ENCODE measurements at places on chromosomes 5 and 9.

- DNase-seq = no peak
Measured at GRCh38 chr5:54848581-54848980, 136.8 kb downstream of the ESM1 start.

- no peak for DNase-seq
Measured at GRCh38 chr5:73066466-73066865, 53.9 kb upstream of the TMEM171 start.

DNA sequence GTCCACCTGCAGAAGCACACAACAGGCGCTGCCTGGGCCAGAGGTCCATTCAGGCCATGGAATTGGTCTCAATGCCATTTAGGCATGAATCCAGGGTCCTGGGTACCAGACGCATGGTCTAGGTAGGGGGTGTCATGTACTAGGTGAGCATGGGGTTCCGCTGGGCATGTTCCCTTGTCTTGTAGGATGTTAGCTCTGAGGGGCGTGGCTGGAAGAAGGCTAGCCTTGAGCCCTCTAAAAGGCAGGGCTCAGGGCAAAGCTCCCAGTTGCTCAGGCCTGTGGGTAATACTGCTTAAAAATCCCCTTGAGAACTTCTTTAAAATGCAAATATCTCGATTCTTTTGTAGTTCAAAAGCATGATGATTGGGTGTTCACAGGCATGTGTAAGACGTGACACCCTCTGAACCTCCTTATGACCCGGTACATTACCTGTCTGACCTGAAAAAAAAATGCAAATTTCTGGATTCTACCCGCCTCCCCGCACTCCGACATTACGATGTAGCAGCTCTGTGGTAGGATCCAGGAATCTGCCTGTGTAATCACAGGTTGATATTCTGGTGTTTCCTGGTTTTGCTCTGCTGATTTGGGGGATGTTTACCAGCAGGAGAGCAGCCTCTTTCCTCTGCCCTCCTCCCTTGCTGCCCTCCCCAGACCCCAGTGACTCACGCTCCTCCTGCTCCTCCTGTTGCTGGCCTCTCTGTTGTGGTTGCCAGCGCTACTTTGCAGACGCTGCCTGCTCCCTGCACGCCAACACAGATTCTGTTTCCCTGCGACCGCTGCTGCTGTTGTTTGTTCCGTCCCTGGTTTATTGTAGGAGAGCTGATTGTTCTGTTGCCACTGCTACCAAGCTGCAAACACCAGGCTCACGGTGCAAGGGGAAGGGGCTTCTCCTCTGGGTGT lies 5.7 kb downstream of the TMC1 start:
- peak; percentile 17 for DNase-seq

GRCh38 chr9:26802921-26803320 lies 89.7 kb downstream of the CAAP1 start:
- no peak for DNase-seq

DNA sequence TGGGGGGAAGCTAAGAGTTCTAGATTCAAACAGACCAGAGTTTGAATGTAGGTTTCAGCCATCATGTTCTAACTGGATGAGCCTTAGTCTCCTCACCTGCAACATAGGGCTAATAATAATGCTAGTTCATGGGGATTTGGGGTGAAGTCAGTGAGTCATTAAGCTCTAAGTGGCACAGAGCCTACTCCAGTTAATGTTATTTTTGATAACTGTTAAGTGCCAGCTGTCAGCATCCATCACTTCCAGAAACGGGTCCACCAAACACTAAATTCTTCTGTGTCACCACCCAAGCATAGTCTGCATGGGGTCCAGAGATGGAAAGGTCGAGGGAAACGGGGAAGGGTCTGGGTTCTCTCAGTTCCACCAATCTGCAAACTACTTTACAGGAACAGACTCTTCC lies 1.8 kb upstream of the TSC1 start:
- DNase-seq = no peak

GRCh38 chr5:36147681-36148080 lies 4.0 kb downstream of the LMBRD2 start:
- DNase-seq = no peak

DNA sequence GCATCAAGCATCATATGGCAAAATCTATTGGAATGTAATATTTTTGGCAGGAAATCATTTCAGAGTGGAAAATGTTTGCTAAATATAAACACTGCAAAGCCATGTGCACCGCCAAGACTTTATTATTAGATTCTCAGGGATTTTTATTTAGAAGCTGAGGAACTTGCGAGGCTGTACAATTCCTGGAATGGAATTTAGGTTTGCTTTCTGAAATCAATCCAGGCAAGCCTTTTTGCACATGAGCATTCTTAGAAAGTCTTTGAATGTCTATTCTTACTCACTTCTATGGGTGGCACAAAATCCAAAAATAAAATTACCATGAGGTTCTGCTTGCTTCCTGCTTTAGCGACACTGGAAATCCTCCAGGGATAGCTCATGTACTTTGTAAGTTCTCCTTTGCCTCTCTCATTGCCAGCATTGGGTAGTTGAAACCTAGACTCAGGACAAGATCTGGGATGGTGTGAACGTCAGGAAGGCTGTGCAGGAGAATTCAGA lies 71.5 kb upstream of the PALM2AKAP2 start:
- no peak for DNase-seq

DNA sequence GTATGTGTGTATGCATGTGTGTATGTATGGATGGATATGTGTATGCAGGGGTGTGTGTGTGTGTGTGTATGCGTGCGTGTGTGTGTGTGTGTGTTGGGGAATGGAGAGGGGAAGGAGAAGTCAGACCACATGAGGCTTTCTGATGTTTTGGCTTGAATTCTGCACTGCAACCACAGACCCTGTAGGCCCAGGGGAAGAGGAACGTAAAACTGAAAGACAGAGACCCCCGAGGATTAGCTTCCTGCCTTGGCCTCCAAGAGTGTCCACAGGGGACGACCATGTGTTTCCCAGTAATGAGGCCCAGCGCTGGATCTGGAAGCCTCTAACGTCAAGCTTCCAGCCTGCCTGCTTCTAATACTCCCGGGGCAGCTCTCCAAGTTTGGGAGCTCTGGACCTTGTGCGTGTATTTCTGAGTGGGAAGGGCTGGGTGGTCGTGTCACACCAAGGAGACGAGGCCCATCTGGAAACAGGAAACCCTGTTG lies 5.8 kb downstream of the DCANP1 start:
- no peak for DNase-seq

GRCh38 chr5:91487420-91487819 lies 104.3 kb upstream of the ARRDC3 start:
- no peak for DNase-seq

DNA sequence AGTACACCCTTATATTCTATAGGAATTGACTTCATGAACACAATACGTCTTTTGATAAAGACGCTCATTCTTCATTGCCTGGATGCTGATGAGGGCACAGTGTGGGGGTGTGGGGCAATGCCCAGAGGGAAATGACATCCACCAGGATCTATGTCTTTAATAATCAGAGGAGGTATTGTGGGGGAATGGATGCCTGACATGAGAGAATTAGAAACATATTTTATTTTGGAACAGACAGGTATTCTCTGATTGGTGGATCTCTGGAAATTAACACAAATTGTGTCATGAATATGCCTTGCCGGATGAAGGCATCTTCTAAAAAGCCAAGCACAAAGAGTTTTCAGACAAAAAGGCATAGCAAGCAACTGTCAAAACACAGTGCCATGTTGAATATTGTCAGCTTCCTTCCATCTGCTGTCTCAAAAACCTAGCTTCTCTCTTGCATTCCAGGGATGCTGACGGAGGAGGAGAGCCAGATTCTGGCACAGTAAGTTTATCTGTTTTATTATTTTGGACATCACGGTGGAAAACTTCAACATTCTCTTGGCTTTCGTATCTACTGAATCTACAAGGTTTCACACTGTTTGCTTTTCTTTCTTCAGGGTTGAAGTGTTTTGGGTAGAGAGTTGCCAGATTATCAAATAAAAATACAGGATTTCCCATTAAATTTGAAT lies 3.9 kb upstream of the C5orf58 start:
- no peak for DNase-seq

GRCh38 chr9:16848179-16848578 lies 22.3 kb downstream of the BNC2 start:
- DNase-seq = no peak

DNA sequence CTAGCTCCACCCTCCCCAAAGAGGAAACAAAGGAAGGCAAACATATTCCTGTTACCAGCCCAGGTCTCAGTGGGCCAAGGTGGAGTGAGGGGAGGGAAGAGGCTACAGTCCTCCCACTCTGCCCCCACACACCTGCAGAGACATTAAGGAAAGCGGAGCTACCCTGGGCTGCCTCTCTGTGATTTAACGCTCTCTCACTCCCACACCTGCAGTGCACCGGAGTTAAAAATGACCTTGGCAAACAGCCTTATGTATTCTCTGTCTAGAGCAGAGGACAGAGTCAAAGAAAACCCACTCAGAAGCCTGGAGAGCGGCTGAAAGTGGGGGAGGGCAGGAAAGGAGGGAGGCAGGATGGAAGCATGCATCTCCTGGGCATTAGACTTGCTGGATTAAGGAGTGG lies 32.7 kb downstream of the KCNIP1 start:
- peak; percentile 26 for DNase-seq

DNA sequence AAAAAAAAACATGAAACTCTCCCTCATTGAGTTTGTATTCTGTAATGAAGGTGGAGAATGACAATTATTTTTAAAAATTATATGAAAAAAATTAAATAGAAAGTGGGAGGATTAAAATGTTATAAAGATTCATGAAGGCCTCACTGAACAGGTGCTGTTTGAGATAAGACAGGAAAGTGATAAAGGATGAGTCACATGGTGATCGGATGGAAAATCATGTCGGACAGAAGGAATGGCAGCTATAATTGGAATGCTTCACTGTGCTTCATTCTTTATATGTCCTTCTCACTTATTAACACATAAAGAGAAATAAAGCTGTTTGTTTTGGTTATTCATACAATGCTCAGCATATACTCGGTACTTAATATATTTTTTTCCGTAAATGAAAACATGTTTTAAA lies 464.5 kb upstream of the RGMB start:
- DNase-seq = no peak

DNA sequence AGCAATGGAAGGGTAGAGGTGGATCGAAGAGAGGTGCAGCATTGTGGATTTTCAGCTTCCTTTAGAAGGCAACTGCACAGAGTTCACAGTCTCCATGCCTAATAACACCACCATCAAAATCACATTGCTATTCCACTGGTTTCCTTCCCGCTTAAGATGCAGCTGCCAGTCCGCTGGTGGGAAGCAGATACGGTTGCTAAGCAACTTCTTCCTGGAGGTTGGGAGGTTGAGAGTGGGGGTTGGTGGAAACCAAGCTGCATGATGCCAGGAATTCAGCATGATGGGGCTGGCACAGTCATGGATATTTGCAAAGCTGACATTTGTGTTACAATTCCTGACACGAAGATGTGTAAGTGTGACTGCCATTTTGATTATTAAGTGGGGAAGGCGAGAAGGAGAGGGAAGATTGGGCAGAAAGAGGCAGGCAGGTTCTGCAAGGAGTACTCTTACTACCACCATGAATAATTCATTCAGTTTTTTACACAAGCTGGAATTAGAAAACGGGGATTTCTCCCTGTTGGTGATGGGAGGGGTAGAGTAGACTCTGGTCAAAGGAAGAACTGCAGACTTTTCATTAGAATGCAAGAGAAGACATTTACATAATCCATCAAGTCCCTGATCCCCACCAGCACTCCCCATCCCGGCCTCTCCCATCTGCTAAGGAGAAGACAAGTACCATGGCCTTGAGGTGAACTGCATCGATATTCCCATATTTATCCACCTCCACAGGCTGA lies 87.5 kb downstream of the GLDC start:
- no peak for DNase-seq

- DNase-seq = no peak
Measured at GRCh38 chr9:87668722-87669121, 57.2 kb upstream of the CTSL start.

DNA sequence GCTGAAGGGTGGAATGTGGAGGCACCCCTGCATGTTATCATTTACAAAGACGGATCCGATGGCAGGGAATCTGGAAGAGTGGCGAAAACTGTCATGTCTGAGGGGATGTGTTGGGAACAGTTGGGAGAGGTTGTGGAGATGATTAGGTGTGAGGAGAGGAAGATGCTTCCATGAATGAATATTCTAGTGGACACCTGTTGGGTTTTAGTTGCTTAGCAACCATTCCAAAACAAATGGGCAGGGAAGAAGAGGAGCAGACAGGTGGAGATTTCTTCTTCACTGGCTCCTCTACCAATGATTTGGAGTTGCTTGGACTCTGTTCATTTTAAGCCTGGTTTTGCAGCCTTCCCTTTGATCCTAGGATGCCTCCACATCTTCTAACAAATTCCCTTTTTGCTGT lies 465.3 kb upstream of the CLINT1 start:
- DNase-seq = no peak

- peak; percentile 68 for DNase-seq
Measured at GRCh38 chr9:131407717-131408195, 13.9 kb downstream of the PRRC2B start.

DNA sequence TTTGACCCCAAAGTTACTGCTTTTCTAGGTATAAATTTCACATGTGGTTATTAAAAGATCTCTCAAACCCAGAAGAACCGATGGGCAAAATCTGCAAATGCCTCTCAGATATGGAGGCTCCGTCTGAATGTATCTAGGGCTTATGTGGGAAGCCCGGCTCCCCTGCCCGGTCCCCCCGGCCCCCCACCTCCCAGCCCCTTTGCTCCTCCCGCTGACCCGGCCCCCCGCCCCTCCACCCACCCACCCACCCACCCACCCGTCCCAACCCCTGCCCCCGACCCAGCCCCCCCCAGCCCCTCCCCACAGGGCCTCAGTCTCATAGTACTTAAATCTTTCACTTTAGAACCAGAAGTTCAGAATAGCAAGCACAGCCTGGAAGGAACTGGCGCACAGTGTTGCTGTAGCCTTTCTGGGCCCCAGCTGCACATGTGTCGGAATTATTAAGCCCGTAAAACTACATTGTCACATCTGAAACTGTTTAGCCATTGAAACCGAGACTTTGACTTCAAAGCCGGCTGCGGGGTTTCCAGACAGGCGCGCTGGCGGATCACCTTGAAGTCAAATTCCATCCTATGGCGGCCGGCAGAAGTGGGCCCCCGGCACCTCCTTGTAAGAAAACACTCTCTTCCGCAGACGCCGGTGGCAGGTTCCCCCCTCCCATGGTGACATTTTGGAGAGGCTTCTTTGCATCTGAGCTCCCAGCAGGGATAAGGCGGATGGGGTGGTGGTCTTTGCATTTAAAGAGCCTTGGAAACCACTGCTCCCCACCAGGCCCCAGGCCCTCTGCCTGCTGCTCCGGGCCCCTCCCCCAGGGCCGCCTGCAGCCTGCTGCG lies 12.8 kb downstream of the NKD2 start:
- no peak for DNase-seq

DNA sequence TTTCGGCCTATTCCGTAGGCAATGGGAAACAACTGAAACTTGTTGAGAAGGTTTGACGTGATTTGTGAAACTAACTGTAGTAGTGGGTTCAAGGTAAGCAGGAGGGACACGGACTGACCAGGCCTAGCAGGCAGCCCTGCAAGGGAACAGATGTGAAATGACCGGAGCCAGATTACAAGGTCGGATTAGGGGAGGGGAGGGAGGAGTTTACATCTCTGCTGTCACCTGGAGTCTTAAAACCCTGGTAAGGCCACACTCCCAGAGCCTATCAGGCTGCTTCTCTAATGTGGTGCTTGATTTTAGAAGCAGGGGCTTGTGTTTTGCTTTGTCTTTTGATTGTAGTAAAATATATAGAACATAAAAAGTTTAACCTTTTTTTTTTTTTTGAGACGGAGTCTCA lies 3.5 kb upstream of the SPTAN1 start:
- no peak for DNase-seq
